Fibroblast of mammary gland (primary cell): ENCODE measurements at places on chromosomes 1 and 21.
A peak's percentile ranks its signal among the peaks of the same experiment; 100 is the strongest.

DNA sequence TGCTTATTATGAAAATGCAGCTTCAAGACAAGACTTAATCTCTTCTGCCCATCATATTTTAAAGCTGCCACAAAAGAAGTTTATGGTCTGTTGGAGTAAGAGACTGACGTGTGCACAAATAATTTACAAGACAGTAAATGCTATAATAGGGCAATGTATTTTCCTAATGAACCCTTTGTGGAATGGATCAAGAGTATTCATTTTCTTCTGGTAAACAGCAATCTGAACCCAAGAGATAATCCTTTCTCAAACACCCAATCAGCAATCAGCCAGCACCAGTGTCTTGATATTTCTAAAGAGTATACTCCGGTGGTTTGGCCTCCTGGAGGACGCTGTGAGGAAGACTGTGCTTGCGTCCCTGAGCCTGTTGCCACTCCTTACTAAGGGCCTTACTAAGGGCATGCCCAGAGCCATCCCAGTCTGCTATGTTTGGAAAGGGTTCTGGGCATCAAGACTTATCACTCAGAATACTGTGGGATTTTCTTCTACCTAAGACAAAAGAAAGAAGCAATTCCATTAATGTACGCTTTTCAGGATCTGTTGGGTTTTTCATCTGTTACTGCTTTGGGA, 48.8 kb upstream of the LRRC8D start:
- no peak for DNase-seq

DNA sequence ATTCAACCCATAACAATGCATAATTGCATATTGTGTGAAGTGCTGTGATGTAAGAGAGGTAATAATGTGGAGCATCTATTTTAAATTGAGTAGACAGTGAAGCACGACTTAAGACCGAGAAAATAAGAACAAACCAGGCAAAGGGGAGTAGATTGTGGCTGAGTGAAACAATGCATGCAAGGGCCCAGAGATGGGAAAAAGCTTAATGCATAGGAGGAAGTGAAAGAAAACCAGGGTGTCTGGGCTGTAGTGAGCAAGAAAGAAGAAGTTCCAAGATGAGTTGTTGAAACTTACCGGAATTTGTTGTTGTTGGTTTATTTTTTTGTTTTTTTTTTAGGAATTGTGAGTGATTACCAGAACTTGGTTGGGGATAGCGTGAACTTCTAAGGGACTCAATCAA, 104.7 kb downstream of the SNX7 start:
- no peak for DNase-seq

DNA sequence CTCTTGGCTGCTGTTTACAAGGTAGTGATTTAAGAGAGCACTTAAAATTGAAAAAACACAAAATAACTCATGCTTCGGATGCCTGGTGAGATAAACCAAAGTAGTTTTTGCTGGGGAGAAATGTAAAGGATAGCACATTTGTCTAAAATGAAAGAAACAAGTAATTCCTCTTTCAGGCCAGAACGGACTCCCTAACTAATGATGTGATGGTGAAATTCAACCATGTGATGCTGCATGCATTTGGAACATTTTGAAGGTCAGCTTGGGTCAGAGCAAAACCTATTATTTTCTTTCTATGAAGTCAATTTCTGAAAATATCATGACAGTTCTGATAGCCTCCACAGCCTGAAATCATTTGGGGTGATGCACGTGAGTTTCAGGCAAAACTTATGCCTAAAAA, 27.6 kb downstream of the NMNAT2 start:
- no peak for DNase-seq

- no peak for DNase-seq
Measured at GRCh38 chr1:33723251-33723650, 140.6 kb upstream of the HMGB4 start.

GRCh38 chr1:188355082-188355481, 1526.3 kb downstream of the PLA2G4A start:
- DNase-seq, result no peak

DNA sequence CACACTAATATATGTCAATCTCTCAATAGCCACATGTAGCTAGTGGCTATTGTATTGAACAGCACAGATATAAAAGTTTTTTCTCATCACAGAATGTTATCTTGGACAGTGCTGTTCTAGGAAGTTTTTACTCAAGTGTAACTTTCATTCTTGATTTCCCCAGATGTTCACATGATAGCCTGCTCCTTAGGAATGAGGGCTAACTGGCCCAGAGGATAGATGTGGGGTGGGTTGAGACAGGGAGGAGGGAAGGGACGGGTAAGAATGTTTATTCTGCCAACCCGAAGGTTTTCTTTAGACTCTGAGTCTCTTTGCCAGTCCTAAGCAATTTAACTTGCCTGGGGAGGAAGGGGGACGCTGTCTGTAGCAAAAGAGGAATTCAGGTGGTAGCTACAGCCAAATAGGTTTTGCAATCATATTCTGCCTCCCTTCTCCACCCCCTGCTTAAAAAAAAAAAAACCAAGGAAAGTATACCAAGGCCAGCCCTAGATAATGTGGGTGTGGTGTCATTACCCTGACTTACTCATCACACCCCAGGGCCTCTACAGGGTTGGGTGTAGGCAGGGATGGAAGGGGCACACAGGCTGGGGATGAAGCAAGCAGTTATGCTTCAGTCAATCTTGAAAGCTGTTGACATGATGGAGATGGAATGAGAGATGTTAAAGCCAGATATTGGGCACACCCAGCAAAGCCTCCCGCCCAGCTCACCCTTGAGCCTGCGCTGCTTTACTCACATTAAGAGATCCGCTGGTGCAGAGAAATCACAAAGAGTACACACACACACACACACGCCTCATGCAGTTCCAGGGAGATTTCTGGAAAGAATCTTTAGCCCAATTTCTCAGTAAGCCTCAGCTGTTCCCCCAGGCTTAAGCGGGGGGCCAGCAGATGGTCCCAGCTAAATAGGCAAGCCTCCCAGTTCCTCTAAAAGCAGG, 59.9 kb downstream of the PLXNA2 start:
- DNase-seq, result peak; percentile 88

GRCh38 chr1:119005724-119006405, 17.7 kb upstream of the TBX15 start:
- DNase-seq, result no peak

- DNase-seq, result no peak
Measured at GRCh38 chr1:87299661-87300060, 29.0 kb upstream of the LMO4 start.

DNA sequence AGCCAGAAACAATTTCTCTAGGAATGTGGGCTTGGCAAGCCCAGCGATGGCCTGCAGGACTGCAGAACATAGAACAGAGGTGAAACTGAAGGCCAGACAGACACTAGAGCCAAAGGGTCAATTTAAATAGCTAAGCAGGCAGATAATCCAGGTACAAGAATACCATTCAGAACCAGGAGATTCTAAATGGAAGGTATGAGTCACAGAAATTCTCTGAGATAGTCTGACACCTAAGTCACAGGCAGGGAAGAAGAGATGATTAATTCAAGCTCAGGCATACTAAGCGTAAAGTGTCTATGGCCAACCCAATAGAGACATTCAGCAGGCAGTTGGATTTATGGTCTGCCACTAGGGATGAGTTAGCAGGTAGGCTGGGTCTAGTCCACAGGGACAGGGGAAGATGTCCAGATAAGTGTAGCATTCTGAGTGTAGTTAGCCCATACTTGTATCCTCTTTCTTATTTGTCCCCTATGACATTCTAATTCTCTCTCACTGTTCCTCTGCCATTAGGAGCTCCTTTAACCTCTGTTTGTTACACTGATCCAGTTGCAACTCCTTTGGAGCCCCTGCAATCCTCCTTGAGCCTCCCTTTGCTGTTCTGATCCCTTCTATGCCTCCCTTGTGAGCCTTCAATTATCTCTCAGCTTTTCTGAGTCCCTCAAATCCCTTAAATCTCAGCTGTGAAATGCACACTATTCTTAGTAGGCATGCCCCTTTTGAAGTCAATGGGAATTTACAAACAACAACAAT, 383.8 kb downstream of the LMO4 start:
- DNase-seq, result peak; percentile 5

- no peak for DNase-seq
Measured at GRCh38 chr1:1136547-1137230, 20.8 kb upstream of the C1orf159 start.

DNA sequence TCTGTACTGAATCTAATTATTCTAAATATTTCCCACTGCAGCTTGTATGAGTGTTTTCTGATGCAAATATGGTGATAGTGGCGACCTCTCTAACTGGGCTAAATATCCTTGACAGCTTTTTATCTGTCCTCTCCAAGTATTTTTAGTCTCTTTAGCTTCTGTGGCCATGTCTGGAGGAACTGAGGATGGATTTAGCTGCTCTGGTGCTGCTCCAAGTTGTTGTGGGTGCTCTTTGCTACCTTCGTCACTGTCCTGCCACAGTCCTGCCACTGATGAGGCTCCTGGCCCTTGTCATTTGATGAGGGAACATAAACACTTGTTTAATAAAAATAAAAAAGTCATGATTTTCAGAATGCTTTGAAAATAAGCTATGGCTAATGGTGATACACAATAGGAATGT, 15.9 kb downstream of the CAMTA1 start:
- DNase-seq, result no peak
